ENCODE measurements at places on chromosomes 7 and 10.

DNA sequence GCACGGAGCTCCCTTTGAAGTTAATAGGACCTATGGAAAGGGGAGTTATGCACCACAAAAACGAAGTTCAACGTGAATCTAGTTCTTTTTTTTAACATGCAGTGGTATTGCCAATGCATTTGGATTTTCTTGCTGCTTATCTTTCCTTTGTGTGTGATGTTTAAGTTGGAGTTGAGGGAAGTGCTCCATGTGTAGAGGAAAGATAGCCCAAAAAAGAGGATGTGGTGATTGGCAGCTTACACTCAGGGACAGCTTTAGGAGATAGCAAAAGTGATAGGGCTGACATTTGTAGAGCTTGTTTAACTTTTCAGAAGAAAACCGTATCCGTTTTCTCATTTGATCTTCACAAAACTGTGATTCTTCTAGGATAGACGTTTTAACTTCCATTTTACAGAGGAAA lies 101.3 kb downstream of the MDFIC start:
- DNase-seq: no peak

GRCh38 chr7:135791543-135792362 lies 43.1 kb upstream of the FAM180A start:
- DNase-seq: no peak

DNA sequence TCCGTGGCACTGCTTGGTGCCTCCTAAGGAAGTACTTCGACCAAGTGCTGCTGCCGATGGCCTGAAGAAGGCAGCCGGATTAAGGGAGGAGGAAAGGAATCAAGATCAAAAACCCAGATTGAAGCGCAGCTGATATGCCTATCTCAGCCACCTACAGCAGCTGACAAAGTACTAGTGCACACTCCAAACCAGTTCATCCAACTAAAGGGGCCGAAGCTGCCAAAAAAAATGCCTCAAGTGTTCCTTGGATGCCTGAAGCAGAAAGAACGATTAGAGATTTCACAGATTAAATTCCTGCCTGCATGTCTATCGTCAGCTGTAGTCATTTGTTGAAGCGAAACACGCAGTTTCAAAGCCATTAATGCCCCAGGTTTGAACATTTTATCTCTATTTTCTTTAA lies 65.7 kb downstream of the TNRC18 start:
- DNase-seq: no peak

GRCh38 chr7:115124409-115124939 lies 202.6 kb downstream of the MDFIC start:
- peak; percentile 56 for DNase-seq

DNA sequence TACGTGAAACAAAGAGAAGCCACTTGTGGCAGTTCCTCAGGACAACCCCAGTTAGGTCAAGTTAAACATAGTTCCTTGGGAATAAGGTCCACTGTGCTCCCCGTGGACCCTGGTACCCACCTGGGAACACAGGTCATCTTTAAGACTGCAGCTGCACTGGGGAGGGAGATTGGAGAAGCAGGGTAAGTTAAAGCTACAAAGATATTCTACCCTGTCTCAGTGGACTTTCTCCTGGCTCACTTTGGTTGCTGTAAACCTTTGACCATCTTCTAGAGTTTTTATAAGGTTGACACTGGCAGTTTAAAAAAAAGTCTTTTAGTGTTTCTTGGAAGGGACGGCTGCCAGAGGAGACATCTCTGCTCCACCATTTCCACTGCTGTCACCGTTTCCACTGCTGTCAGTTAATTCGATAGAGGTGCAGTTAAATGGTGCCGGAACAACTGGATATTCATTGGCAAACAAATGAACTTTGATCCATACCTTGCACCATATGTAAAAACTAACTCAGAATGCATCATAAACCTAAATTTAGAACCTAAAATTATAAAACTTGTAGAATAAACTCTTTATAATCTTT lies 42.5 kb downstream of the LMTK2 start:
- DNase-seq: no peak

DNA sequence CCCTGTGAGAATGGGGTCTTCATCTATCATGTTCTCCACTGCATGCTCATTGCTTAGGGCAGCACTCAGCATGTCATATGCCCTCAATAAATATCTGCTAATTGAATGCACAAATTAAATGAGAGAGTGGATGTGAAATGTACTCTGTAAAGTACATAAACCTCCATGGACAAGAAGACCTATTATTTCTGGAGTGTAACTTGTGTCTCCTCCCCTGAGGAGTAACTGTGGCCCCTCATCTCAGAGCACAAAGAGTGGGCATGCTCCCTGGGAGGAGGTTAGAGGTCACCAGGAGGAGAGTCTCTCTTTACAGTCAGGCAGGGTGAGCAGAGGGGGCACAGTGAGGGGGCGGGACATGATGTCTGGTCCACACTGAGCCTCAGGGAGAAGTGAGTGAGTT lies 313.6 kb upstream of the PODXL start:
- no peak for DNase-seq

GRCh38 chr7:98250789-98251188 lies 1.2 kb downstream of the TECPR1 start:
- DNase-seq: no peak

- peak; percentile 97 for DNase-seq
These were observed 716 bp downstream of the OGA start for GRCh38 chr10:101817337-101818118.

GRCh38 chr10:78899098-78899754 lies 169.5 kb upstream of the ZMIZ1 start:
- no peak for DNase-seq

DNA sequence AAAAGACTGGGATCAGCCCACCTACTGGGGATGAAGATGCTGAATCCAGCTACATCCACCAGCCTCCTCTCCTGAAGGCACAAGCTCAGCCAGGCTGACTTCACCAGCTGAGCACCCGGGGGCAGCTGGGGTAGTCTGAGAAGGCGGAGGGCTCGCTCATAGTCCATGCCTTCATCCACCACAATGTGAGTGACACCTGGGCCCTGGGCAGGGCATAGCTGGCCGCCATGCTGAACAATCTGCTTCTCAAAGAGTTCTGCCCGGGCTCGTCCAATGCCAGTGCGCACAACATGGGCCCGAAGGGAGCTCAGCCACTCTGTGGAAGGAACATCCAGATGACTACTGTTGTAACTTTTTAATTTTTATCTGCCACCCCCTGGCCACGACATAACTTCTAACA lies 2.2 kb downstream of the POLL start:
- DNase-seq: no peak

- no peak for DNase-seq
These were observed 133.1 kb downstream of the CD36 start for GRCh38 chr7:80771523-80771922.

Measured in fibroblast of pulmonary artery (primary cell).